ENCODE measurements at places on chromosomes 13 and 19. TPM values are rescaled to one million over a fixed set of nuclear protein-coding genes. Genes with fewer than 3 reads are reported as not detected.
A peak's percentile ranks its signal among the peaks of the same experiment; 100 is the strongest.

GRCh38 chr19:55391702-55392615 is 6.2 kb downstream of the RPL28 start:
- no peak for DNase-seq

- peak; percentile 67 for DNase-seq
These were observed 18.1 kb downstream of the ESD start for GRCh38 chr13:46778890-46779289.

DNA sequence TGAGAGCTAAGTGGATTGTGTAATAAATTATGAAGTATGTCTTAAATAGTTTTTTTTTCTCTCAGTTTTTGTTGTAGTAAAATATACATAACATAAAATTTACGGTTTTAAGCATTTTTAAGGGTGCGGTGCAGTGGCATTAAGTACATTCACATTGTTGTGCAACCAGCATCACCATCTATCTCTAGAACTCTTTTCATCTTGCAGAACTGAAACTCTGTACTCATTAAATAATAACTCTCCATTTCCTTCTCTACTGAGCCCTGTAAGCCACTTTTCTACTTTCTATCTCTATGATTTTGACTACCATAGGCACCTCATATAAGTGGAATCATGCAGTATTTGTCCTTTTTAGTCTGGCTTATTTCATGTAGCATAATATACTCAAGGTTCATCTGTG is 87.1 kb downstream of the GJA3 start:
- DNase-seq = no peak

DNA sequence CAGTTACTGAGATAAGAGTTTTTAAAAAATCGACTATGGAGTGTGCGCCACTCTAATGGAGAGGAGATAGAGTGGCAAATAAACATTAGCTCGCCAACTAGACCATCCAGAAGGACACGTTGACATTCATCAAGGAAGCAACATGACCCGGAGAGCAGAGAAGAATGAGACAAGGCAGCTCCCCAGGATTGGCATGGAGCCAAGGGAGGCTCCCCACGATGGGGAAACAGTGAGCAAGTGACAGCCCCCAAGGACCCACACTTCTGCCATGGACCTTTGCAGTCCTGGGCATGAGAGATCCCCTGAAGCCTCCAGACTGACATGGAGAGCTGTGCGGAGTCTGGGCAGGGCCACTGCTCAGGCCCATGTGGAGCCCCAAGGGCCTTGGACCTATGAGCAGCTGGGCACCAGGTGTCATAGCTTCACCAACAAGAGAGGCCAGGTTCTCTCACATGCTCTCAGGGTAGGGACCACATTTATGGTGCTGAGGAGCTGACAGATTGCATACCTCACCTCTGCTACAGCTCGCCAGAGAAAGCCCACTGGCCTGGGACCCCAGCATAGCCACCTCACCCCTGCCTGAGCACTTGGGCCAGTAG is 6.7 kb downstream of the SIGLEC6 start:
- no peak for DNase-seq

DNA sequence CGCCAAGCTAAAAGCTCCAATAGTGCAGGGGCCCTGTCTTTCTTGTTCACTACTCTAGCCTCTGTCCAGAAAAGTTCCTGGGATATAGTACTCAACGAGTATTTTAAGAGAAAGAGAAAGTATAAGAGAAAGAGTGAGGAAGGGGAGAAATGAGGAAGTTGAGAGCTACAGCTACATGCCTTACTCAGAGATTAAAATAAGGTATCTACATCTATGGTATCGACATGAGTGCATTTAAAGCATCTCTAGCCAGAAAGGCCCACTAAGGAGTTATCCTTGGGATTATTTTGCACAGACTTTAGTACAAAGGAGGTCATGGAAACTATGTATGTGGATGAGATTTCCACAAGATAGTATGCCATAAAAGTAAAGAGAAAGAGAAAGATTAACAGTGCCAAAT is 28.5 kb downstream of the MYCBP2 start:
- DNase-seq = no peak

GRCh38 chr19:18009412-18010066 is 1.6 kb downstream of the ARRDC2 start:
- DNase-seq = no peak

- no peak for DNase-seq
These were observed 3.8 kb upstream of the KCNJ14 start for GRCh38 chr19:48451624-48452023.

- no peak for DNase-seq
These were observed 729.9 kb downstream of the DACH1 start for GRCh38 chr13:71137101-71137500.

DNA sequence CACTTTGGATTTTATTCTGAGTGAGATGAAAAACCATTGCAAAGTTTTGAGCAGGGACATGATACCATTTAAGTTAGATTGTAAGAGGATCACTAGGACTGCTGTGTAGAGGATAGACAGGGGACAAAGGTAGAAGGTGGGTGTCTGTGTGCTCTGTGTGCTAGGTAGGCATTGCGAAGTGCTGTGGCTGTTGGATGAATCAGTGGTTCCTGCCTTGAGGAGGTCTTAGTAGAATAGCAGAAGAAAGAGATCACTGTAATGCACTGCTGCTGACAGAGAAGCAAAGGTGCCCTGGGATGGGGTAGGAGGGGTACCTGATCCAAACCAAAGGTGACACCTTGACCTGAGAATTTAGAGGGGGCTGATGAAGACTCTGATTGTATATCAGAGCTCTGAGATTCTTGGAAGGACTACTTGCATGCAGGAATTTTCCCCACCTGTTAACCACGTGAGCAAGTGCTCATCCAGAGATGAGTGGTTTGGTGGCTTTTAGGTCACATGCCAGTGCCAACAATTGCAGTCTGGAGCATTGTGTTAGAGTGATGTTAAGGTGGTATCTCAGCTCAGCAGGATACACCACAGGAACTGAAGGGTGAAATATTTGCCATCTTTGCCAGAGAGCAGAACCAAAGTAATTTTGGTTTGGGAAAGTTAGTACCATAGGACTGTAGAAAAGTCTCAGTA is 10.8 kb downstream of the WASF3 start:
- DNase-seq = no peak

GRCh38 chr19:20926796-20927195 is 3.7 kb downstream of the ZNF85 start:
- no peak for DNase-seq

DNA sequence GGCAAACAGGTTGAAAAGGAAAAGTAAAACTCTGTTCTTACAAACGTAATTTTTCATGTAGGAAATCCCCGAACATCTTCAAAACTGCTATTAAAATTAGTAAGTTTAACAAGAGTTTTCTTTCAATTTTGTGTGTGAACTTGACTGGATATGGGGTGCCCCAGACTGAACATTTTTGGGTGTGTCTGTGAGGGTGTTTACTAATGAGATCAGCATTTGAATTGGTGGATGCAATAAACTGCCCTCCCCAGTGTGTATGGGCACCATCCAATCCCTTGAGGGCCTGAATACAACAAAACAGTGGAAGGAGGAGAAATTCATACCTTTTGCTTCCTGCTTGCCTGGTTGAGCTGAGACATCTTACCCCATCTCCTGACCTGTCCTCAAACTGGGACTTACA is 11.8 kb downstream of the HAUS8 start:
- DNase-seq = no peak

GRCh38 chr19:45141203-45141900 is 19.4 kb downstream of the NKPD1 start:
- DNase-seq = no peak

GRCh38 chr13:39274739-39275325 is 236.6 kb downstream of the NHLRC3 start:
- no peak for DNase-seq

DNA sequence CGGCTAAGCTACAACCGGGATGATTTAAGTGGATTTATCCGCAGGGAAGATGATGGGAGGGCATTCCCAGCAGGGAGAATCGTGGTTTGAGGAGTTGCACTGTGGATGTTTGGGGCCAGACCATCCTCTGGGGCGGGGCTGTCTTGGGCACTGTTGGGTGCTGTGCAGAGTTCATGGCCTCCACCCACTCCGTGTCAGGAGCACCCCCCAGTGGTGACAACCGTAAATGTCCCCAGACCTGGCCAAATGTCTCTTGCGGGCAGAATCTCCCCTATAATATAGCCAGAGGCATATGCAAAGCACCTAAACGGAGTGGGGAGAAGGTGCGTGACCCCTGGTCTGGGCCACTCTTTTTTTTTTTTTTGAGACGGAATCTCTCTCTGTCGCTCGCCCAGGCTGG is 40.2 kb downstream of the SMIM24 start:
- no peak for DNase-seq

DNA sequence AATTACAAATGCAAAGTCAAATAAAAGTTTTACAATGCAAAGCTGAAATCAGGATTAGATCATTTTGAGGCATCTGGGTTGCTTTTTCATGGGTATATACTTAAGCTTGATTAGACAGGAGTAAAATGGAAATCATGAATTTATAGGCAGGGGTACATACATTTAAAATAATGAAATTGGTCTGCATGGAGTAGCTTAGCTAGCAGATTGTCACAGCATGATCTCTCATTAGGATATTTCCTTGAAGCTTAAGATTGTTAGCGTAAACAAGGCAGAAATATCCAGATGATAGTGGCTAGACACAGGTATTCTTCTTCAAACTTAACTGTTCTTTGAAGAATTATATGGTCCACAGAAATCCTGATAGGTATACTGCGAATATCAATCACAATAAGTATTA is 1627.0 kb upstream of the PCDH20 start:
- no peak for DNase-seq

- DNase-seq = peak; percentile 12
These were observed at the start of gene PEAK3 for GRCh38 chr19:2282062-2282861. Gene PEAK3 (minus strand): TSS chr19:2282175. CDS start chr19:2280931, 1,244 bp downstream.

DNA sequence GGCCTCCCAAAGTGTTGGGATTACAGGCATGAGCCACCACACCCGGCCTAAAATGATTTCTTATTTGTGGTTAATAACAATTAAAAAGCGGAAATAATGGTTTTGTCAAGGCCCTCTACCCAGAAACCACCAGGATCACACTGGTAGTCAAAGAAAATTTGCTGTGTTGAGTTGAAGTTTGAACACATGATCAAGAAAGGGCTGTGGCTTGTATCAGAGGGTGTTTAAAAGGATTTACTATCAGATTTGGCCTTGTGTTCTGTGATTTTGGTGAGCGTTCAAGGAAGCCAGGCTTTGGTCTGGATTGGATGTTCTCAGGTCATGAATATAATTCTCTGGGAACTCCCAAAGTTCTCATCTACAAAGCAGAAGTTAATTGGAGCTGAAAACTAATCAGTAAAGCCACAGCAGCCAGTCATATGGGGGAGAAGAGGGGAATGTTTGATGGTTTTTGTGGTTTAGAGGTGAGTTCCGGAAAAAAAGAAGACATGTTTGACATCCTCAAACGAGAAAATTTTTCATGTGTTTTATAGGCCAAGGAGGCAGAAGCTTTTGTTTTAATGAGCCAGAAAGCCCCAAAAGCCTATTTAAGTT is 10.6 kb upstream of the ZNF556 start:
- no peak for DNase-seq

DNA sequence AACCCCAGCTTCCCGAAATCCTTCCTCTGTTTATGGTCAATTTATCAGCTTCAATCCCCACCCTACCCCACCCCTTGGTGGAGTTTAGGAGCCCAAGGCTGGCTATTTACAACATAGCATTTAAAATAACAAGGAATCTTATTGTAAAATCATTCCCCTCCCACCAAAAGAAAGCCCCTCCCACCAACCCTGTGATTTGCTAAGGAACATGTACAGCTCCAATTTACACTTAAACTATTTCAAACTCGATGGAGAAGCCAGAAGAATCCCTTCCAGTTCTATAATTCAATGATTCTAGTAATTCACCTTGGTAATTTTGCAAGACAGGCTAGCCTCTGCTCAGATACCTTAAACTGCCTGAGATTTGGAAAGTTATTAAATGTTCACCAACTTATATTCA is 3.0 kb downstream of the LATS2 start:
- peak; percentile 69 for DNase-seq

DNA sequence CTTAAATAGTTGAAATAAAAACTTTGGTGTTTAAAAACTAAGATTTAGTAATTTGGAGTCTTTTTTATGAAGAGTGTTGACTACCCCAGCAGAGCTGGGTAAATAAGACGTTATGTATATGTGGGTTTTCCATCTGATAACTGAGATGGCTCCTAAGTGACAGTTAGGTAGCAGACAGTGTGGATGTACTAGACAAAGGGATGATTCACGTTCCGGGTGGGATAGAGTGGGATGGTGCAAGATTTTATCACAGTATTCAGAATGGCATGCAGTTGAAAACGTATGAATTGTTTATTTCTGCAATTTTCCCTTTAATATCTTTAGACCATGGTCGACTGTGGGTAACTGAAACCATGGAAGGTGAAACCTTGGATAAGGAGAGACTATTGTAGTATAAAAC is 50.4 kb downstream of the NAA16 start:
- no peak for DNase-seq

- no peak for DNase-seq
These were observed 253.0 kb downstream of the PCDH9 start for GRCh38 chr13:66977161-66977560.

GRCh38 chr13:89900104-89900765 is 1447.3 kb upstream of the MIR17HG start:
- DNase-seq = peak; percentile 73

- DNase-seq = no peak
These were observed 3.0 kb downstream of the TM6SF2 start for GRCh38 chr19:19269952-19270694.

- no peak for DNase-seq
These were observed 153.1 kb downstream of the LACC1 start for GRCh38 chr13:44032802-44033201.

DNA sequence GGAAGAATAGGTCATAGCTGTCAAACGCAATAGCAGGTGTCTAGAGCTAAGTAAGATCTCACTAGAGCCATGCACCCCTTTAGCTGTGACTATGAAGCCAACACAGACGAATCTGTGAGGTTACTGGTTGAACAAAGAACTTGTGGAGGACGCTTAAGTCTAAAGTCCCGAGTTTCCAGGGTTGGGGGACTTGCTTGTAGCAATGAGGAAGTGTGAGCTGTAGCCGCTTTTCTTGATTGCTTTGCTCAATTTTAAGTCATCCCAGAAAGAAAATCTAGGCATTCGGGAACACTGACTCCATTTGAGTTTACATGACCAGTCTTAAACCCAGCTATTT is 1.6 kb downstream of the GPC5 start:
- no peak for DNase-seq

The MBD3L1 gene
- not detected for total RNA-seq

The SCN1B gene
- total RNA-seq = 15.8 TPM

The PTGER1 gene
- total RNA-seq = 0.40 TPM

The NCAN gene
- not detected for total RNA-seq

The NPAS1 gene
- 0.62 TPM for total RNA-seq

The ZIC2 gene
- not detected for total RNA-seq

The NCR1 gene
- total RNA-seq = not detected

The IQCN gene
- 3.0 TPM for total RNA-seq

The CEACAM20 gene
- not detected for total RNA-seq

The PTH2 gene
- not detected for total RNA-seq

The CEACAM21 gene
- 2.7 TPM for total RNA-seq

The CRLF1 gene
- not detected for total RNA-seq

The KCNC3 gene
- 0.91 TPM for total RNA-seq

The CYP4F11 gene
- total RNA-seq = not detected

The SSC5D gene
- total RNA-seq = 1.3 TPM

The IGFL4 gene
- total RNA-seq = not detected

The SIGLEC8 gene
- not detected for total RNA-seq

Data from endothelial cell of umbilical vein (primary cell).